ENCODE measurements at places on chromosomes 12 and 14. TPM values are rescaled to one million over a fixed set of nuclear protein-coding genes. Genes with fewer than 3 reads are reported as not detected.

TMEM132C gene
- 1.1 TPM for polyA plus RNA-seq

CAPS2 gene
- polyA plus RNA-seq = 1.8 TPM

LEMD3 gene
- polyA plus RNA-seq = 2.7 TPM

C12orf54 gene
- polyA plus RNA-seq = 10.4 TPM

PTPRO gene
- 0.35 TPM for polyA plus RNA-seq

MORN3 gene
- 0.87 TPM for polyA plus RNA-seq

TAS2R8 gene
- not detected for polyA plus RNA-seq

SLC16A7 gene
- polyA plus RNA-seq = 1.8 TPM

SLC2A3 gene
- polyA plus RNA-seq = 2.3 TPM

ALX1 gene
- not detected for polyA plus RNA-seq

KRT4 gene
- polyA plus RNA-seq = 2,693 TPM

GRCh38 chr12:113266106-113266895 lies 45.0 kb downstream of the TPCN1 start:
- no peak for DNase-seq

DNA sequence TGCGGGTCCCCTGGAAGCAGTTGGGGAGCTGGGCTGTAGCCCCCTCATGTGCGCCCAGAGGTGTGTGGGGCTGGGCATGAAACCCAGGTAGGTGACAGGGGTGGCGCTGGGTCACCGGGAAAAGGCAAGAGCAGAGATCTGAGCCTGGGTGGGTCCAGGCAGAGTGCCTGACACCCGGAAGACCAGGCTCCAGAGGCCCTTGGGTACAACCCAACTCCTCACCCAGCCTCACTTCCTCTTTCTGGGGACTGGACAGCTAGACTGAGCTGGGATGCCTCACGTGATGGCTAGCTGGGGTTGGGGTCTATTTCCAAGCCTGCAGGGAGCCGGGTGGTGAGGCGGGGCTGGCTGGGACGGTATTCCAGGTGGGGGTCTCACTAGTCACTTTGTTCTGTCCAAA lies 16.3 kb upstream of the CYP46A1 start:
- no peak for DNase-seq

DNA sequence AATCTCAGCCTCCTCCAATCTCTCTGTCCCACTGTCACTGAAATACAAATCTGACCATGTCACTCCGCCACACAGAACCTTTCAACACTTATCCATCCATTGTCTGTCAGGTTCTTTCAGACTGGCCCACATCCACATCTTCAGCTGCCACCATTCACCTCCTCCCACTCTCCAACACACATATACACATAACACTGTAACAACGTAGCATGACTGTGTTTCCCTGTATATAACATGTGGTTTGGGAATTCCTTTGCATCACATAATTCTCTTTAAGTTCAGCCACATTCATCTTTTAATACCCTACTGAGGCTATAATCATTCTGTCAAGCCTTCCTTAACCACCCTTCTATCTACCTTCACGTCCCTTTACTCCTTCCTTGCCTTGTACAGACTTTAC lies 99.2 kb downstream of the PPP2R5E start:
- no peak for DNase-seq

DNA sequence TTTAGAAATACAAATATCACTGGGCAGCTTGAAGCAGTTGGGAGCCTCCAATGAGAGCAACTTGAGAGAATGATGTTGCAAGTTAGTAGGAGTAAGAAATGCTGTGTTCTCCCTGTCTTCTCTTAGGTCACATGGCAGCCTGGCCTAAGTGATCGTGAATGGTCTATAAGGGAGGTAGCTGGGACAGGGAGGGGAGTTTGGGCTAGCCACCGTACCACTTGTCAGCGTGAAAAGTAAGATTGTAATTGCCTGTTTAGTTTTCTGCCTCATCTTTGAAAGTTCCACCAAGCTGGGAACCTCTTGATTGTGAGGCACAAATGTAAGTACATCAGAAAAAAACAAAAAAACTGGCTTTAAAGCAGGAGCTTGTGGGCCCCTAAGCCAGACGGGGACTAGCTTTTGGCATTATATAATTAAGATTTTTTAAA lies 36.4 kb downstream of the MDM2 start:
- DNase-seq = no peak

- peak; percentile 54 for DNase-seq
These were observed 4.8 kb upstream of the LMNTD1 start for GRCh38 chr12:25557830-25558436.

DNA sequence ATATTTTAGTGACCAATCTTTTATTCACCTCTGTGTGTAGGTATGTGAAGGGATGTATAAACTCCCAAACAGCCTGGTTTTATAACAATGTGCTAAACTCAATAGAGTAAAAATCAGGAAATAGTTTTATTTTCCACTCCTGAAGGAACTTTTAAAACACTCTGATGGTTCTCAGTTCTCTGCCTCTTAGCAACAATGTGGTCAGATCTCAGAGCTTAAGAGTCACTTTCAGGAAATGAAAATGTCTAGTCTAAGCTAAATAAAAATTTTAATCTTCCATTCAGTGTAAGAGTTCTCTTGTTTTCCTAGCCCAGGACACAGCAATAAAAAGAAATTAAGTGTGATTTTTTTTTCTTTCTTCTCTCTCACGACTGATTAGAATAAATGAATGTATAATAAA lies 718.0 kb downstream of the C12orf50 start:
- DNase-seq = no peak

DNA sequence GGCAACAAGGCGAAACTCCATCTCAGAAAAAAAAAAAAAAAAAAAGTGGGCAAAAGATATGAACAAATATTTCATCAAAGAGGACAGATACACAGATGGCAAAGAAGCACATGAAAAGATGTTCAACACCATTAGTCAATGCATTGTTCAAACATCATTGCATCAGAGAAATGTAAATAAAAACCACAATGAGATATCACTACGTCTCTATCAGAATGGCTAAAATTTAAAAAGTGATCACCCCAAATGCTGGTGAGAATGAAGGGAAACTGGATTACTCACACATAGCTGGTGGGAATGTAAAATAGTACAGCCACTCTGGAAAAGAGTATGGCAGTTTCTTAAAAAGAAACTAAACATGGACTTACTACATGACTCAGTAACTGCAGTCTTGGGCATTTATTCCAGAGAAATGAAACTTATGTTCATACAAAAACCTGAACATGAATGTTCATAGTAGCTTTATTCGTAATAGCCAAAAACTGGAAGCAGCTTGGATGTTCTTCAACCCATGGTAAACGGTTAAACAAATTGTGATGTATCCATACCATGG lies 3.6 kb downstream of the L2HGDH start:
- DNase-seq = no peak

- no peak for DNase-seq
These were observed 66.4 kb upstream of the BMP4 start for GRCh38 chr14:54023027-54023426.

DNA sequence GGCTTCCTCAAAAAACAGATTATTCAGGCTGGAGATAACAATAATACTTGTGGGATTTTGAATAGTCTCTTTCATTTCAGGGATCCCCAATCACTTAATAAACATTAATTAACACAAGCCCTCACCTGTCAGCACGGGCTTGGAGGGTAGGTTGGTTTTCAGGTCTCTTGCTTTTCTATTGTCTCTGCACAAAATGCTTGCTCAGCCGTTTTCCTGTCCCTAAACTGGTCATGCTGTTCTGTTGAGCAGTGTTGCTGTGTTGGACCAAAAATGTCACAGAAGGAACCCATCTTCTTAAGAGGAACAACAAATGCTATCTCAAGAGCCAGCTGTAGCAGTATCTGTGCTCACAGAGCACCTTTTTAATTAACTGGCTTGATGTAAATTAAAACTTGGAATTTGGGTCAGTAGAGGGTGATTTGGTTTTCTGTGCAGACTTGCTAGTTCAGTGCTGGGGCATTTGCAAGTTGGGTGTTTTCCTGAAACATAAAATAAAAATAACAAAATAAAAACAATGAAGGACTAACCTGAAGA lies 231.8 kb upstream of the CRY1 start:
- DNase-seq = no peak

GRCh38 chr12:50214018-50214417 lies 46.8 kb upstream of the CERS5 start:
- DNase-seq = no peak

- DNase-seq = no peak
These were observed 124.9 kb downstream of the DACT1 start for GRCh38 chr14:58762629-58763028.

- DNase-seq = no peak
These were observed 101.1 kb downstream of the RFLNA start for GRCh38 chr12:124395986-124396385.

DNA sequence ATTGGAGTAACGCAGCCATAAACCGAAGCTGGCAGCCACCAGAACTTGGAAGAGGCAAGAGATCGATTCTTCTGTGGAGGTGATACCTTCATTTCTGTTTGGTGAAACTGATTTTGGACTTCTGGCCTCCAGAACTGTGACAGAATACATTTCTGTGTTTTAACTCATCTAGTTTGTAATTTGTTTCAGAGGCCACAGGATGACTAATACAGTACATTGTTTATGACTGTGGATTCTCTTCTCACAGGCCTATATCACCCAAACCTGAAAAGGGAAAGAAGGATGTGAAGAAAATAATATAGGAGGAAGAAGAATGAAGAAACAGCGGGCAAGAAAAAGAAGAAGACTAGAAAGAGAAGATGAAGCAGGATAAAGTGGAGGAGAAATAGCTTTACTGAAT lies 263.8 kb upstream of the DIO2 start:
- no peak for DNase-seq

DNA sequence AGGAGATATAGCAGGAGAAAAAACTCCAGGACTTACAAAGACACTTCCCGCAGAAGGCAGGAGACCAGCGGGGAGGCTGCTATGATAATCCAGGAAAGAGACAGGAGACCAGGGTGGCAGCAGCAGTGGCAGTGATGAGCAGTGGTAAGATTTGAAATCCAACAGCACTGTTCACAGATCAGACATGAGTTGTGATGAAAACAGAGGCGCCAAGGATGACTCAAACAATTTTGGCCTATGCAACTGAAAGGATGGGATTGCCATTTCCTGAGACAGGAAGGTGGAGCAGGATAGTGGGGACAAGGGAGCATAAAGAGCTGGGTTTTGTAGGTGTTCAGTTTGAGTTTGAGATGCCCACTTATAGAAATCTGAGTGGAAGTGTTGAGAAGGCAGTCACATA lies 108.6 kb upstream of the DYRK2 start:
- no peak for DNase-seq

GRCh38 chr12:58847901-58848600 lies 72.3 kb downstream of the LRIG3 start:
- no peak for DNase-seq

DNA sequence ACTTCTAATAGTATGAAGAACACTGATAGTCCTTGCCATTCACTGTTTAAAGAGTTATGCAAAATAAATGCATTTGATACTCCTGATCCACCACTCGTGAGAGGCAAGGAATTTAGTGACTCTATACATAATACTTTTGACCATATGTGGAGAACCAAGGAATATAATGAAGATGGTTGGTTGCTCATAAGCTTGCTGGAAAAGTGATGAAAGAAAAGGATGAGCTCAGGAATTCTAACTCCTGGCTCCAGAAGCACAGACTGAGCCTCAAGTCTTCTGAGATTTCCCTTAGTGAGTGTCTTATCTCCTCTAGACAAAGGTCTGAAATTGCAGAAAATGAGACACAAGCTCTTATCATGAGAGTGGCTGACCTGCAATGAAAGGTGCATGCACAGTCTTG lies 57.1 kb upstream of the KRAS start:
- DNase-seq = no peak

- no peak for DNase-seq
These were observed 23.7 kb downstream of the SRRM4 start for GRCh38 chr12:119005085-119005484.

DNA sequence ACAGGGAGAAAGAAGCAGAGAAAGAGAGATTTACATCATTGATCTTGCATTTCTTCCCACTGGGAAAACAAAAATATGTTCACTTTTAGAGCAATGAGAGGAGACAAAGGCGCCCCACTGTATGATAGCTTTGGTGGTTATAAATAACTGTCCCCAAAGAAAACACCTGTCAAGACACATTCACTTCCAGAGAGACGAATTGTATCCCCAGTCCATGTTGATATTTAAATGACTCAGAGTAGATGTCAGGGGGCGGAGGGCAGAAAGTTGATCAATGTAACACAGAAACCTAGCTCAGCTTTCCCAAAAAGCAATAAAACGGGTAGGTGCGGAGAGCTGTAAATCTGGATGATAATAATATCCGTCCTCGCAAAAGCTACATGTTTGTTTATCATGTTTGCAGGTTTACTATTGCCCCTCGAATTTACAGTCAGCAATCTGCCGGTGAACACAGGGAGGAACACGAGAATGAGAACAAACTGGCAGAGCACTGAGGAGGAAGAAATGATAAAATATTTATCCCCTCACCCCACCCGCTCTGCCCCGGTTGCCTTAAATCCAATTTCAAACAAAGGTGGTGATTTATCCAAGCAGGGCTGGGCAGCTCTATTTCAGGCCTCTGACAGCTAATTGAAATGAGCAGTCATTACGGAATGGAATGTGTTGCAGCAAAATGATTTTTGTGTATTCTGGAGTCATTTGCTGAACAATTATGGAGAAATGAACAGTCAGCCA lies 84.4 kb downstream of the CMKLR1 start:
- peak; percentile 13 for DNase-seq

Measured in stomach (tissue), 19 donors.